ENCODE measurements at places on chromosomes 5 and 9.

DNA sequence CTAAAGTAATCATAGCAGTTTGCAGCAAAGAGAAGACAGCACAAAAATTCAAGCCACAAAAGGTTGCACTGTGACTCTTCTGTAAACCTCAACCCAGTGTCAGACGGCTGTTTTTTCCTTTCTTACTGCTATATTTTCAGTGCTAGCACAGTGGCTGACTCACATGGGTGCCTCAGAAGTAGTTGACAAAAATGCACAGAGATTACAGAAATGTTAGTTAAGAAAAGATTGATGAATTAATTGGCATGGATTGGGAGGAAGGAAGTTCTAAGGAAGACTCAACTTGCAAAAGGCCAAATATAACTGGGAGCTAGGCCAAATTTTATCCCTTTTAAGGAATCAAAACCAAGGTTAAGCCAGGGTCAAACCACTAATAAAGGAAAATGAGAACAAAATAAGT lies 43.7 kb upstream of the ITGA1 start:
- no peak for DNase-seq

DNA sequence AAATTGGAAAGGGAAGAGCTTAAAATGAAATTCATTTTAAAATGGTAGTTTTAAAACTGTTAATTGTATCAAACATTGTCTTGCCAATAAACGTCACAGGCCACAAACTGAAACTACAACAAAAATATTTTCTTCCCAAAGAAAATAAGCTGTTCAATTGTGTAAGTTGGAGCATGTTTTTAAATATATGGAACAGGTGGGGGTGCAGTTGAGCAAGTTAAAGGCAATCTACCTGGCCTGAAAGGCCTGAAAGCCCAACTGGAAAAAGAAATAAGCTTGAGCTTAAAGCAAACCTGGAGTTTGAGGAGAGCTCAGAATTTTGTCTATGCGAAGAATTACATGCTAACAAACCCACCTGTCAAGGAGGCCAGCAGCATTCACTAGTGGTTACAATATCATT lies 439.5 kb downstream of the ACTL7B start:
- DNase-seq, result no peak

GRCh38 chr9:78777747-78778146 lies 480.8 kb downstream of the PSAT1 start:
- DNase-seq, result no peak

DNA sequence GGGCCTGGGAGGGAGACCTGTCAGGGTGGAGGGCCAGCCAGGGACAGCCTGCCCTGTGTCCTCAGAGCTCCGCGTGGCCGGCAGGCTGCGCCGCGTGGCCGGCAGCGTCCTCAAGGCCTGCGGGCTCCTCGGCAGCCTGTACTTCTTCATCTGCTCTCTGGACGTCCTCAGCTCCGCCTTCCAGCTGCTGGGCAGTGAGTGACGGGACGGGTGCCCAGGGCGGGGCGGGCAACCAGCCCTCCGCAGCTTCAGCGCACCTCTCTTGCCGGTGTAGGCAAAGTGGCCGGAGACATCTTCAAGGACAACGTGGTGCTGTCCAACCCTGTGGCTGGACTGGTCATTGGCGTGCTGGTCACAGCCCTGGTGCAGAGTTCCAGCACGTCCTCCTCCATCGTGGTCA lies 1.8 kb downstream of the SLC34A3 start:
- DNase-seq, result no peak

DNA sequence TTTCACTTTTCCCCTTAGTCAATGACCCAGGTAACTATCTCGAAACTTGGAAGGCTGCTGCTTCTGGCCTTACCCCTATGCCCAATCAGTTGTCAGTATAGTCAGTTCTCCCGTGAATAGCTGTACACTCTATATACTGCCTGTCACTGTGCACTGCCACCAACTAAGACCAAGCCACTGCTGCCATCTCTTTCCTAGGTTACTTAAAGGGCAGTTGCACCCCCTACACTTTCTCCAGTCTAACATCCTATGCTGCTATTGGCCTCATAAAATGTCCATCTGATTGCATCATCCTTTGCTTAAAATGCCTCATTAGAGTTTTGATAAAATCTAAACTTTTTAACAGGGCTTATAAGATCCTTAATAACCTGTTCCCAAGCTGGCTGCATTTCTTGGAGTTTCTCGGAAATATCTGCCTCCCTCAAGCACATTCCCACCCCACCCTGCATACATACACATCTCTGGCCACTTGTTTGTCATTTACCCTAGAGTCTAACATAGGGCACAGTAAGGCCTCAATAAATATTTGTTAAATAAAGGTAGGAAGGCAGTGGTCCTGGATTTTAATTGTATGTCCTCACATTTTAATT lies 32.8 kb upstream of the TNFAIP8 start:
- no peak for DNase-seq

- peak; percentile 13 for DNase-seq
Observed at GRCh38 chr5:980001-980588, 28.5 kb upstream of the NKD2 start.
